ENCODE measurements at places on chromosomes 7 and 10.
A peak's percentile ranks its signal among the peaks of the same experiment; 100 is the strongest.

DNA sequence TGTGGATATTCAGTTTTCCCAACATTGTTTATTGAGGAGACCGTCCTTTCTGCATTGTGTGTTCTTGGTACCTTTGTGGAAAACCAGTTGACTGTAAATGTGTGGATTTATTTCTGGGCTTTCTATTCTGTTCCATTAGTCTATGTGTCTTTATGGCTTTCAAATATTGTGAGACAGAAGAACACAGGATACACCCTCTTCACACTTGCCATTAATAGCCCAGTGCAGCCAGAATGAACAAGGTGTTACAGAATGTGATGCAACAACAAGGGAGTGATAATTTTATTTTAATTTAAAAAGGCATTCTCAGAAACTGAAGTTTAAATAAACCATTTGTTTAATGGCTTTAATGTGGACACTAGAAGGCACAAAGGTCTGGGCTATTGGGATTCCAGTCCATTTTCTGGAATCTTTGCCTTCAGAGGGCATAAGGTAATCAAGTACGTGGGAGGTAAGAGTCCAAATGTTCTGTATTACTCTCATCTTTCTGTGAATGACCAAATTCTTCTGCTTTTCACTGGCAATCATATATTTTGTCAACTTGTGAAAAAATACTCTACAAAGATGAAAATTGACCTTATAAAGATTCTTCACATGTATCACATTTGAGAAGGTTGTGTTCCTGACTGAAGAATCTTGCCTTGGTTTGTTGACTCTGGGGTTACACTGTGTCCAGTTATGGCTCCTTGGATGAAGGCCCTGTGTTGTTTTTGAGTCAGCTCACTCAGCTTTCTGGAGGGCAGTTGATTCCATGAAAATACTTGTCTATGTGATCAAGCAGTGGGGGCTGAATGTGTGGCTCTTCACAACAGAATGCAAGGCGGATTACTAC is 962.7 kb downstream of the LRMDA start:
- DNase-seq = no peak

DNA sequence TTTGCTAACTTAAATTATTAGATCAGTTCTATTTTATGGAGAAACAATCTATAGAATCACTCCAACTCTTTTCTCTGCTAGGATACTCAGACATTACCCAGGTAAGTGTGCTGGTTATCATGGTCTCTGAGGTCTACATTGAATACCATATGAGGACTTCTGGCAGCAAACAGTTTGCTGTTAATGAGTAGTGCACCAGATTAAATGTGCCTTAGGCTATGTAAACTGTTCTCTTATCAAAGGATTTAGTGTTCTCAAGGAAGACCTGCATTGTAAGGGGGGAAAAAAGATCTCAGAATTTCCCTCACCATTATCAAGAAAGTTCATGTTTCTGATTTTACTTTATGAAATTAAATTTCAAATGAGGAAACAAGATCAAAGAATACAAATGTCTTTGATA is 107.5 kb downstream of the ITGB8 start:
- DNase-seq = no peak

DNA sequence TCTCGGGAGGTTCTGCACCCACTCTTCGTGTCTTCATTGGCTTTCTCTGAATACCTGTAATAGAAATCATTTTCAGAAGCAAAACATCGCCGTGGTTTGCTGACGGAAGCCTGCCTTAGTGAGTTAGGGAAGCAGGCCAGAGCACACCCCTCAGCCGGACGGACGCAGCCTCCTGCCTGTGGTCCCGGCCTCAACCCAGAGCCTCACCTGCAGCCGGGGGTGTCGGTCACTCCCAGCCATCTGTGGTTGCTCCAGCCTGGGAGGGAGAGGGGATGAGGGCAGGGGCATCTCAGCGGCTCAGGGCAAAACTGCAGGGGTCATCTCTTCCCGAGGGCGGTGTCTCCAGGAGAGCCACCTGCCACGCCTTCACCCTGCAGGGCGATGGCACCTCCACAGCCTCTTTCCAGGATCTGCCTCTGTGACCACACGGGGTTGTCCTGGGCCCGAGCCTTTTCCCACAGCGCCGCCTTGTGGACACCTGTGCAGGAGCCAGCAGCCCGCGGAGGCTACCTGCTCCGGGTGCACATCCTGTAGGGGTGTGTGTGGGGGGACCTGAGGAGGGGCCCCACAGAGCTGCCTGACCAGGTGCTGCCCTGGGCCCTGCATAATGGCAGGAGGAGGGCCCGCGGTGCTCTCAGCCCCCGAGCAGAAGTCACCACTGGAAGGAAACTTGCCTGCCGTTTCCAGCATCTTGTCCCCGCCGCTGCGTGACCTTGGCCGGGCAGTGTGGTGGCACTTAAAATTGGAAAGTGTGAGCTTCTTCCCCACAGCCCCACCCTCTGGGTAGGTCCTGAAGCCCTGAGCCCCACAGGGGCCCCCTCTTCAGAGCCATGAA is 21.6 kb upstream of the AP5Z1 start:
- no peak for DNase-seq

DNA sequence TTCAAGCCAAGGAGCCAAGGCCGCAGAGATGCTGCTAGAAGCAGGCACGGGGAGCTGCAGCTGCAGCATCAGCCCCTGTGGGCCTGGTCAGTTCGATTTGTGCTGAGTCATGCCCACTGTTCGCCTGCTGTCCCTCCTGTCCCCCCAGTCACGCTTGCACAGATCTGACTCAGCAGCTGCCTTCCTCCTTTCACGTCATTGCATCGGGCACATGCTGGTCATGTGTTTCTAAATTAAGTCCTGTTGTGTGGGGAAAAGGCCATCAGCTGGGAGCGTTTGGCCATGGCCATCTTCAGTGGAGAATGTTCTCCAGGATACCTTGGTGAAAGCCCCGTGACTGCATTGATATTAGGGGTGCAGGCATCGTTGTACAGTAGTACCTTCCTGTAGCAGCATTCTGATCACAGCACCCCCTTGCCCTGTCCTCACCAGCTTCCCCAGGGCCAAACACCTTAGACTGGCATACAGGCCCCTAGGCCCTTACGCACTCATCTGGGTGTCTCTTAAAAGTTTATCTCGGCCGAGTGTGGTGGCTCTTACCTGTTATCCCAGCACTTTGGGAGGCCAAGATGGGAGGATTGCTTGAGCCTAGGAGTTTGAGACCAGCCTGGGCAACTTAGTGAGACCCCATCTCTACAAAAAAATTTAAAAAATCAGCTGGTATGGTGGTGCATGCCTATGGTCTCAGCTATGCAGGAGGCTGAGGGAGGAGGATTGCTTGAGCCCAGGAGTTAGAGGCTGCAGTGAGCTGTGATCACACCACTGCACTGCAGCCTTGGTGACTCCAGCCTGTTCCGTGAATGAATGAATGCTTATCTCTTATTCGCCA is 23.2 kb downstream of the POR start:
- DNase-seq = no peak

- DNase-seq = no peak
Measured at GRCh38 chr7:42219447-42219846, 17.6 kb downstream of the GLI3 start.

GRCh38 chr7:44980393-44981034 is 1.7 kb upstream of the MYO1G start:
- no peak for DNase-seq

GRCh38 chr10:77381750-77382149 is 255.9 kb downstream of the KCNMA1 start:
- DNase-seq = no peak

DNA sequence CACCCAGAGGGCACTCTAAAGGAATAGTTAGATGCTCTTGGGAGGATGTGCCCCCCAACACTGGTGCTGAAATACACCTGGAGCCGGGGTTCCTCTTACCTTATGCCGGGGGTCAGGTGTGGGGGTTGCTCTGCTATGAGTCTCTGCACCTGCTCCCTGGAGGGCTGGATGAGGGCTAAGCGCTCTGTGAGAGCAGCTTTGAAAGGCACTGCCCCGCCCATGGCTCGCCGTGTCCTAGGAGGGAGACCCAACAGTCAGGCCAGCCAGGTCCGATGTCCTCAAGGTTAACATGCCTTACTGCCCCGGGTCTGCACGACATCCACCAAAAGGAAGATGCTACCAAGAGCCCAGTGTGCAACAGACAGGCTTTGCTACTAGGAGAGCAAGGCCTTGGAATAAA is 31.7 kb downstream of the PSPH start:
- no peak for DNase-seq

- no peak for DNase-seq
Measured at GRCh38 chr10:12606461-12606860, 257.1 kb downstream of the CAMK1D start.

- DNase-seq = peak; percentile 21
Measured at GRCh38 chr10:52215745-52216361, 98.2 kb upstream of the DKK1 start.

GRCh38 chr7:50486512-50486911 is 36.4 kb upstream of the FIGNL1 start:
- DNase-seq = no peak

DNA sequence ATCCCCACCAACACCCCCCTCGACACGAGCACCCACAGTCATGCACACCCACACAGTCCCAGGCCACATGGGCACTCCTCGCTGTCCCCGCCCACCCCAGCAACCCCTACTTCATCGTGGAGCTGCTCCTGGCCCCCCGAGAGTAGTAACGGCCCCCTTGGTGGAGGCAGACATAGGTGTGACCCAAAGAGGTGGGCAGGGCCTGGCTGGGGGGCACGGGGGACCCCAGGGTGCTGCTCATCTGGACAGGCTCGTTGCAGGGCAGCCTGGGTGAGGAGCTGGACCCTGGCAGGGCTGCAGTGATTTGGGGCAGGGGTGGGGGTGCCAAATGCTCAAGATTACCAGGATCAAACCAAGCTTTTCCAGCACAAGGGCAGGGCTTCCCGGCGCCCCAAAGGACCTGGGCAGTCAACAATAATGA is 42.4 kb upstream of the ZMIZ1 start:
- DNase-seq = no peak

DNA sequence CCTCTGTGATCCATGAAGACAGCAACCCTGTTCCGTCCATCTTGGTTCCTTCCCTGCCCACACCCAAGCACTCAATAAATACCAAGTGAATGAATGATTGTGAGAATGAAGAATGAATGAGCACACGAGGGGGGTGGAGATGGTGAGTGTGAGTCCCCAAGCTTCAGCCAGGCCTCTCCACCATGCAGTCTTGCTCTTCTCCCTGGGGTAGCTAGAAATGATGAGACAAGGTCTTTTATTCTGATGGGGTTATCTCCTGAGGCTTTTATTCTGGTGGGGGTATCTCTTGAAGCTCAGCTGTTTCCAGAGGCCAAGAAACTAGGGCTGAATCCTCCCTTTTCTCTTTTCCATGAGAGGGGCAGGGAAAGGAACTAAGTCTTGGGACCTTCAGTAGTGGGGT is 57.0 kb downstream of the ELFN1 start:
- no peak for DNase-seq

GRCh38 chr7:140475747-140476333 is 3.5 kb downstream of the MKRN1 start:
- no peak for DNase-seq

GRCh38 chr7:23529262-23529859 is 2.4 kb downstream of the TRA2A start:
- no peak for DNase-seq

GRCh38 chr7:131556053-131556908 is at the start of gene PODXL:
Gene PODXL, minus strand, starts transcription at chr7:131556628. Its CDS starts 269 bp downstream, at chr7:131556359.
- peak; percentile 27 for DNase-seq

DNA sequence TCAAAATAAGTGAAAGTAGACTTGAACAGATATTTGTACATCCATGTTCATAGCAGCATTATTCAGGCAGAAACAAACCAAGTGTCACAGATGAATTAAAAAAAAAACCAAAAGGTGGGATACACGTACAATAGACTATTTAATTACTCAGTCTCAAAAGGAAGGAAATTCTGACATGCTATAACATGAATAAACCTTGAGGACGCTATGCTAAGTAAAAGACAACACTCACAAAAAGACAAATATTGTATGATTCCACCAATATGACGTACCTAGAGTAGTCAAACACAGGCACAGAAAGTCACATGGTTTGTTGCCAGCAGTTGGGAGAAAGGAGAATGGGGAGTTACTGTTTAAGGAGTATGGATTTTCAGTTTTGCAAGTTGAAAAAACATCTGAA is 18.0 kb upstream of the CFAP70 start:
- DNase-seq = no peak

DNA sequence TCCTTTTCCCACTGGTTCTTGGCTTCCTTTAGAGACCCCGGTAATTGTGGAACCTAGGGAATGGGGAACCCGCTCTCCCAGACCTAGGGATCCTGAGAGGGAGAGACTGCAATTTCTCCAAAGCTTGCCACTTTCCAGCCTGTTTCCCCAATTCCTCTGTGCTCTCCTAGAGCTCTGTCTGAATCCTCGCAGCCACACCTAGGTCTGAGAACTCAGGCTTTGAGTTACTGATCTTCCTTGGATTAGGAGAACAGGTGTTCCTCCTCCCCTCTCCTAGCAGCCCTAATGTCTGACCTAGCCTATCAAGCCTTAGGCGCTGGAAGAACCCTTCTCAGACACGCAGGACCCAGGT is 20.0 kb downstream of the WNT8B start:
- no peak for DNase-seq

GRCh38 chr10:11625019-11625735 is 13.7 kb upstream of the USP6NL start:
- no peak for DNase-seq

- no peak for DNase-seq
Measured at GRCh38 chr10:107952649-107953556, 788.4 kb upstream of the SORCS1 start.
